Upper lobe of left lung (tissue), 6 donors: ENCODE measurements at places on chromosomes 11 and 22. TPM values are rescaled to one million over a fixed set of nuclear protein-coding genes. Genes with fewer than 3 reads are reported as not detected.

The HBE1 gene
- not detected for total RNA-seq

DNA sequence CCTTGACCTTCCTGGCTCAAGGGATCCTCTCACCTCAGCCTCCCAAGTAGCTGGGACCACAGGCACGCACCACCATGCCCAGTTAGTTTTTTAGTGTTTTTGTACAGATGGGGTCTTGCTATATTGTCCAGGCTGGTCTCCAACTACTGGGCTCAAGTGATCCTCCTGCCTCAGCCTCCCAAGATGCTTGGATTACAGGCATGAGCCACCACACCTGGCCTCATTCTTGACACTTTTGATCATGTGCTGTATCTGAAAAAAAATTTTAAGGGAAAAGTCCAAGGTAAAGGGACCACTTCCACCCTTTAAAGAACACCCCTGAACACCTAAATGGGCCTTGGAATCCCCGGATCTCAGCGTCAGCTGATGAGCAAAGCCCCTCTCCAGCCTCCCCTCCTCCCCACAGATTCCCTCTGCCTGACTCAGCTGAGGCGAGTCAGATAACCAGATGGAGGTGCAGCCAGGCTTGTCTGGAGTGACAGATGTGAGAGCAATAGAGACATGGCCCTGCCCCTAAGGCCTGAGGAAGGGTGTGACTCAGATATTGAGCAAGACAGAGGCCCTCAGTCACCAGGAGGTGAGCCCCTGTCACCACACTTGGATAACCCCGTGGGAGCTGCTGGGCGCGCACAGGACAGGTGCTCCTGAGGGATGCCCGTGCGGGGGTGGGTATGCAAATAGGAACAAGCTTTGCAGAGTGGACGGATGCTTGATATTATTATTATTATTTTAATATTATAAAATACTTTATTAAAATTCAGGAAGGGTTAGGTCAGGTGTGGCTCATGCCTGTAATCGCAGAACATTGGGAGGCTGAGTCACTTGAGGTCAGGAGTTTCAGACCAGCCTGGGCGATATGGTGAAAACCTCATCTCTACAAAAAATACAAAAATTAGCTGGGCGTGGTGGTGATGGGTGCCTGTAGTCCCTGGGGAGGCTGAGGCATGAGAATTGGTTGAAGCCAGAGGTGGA lies 5.0 kb upstream of the CCDC88B start:
- no peak overlapping the region for H3K4me3 ChIP-seq
- H3K27me3 ChIP-seq, result no peaks in the 10 kb centered on the region
- H3K4me1 ChIP-seq, result peaks cover 27% of the 10 kb centered on the region
- H3K27ac ChIP-seq, result peak overlapping the region; percentile 41
- peak; percentile 48 for DNase-seq

The OR4S1 gene
- not detected for total RNA-seq

DNA sequence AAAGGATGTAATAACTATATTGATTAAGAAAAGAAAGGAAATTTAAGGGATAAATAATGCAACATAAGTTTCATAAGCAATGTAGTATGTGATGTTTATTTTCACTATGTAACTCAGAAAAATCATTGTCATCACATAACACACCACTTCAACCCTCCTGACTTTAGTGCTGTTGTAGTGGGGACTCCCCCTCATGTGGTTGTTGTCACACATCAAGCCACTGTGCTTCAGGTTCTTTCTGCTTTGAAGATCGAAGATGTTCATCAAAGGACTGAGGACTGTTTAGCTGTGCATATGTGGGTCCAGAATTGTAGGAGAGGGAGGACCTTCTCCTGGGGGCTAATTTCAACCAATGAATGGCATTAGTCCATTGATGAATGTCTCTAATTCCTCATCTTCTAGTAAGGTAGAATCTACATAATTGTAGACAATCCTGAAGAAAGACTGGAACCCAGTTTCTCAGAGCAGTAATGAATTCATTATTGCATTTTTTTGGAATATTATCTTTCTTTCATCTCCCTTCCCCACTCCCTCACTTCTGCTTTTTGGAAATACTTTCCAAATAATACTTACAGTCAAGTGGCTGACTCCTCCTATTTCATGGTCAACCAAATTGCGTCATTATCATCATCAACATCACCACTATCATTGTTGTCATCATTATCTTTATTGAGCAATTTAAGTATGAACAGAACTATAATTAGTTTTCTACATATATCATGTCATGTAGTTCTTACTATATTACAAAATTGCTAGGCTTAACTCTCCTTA lies 9.8 kb upstream of the CARD16 start:
- H3K4me1 ChIP-seq, result no peaks in the 10 kb centered on the region
- no peak for DNase-seq
- H3K4me3 ChIP-seq, result no peak overlapping the region
- no peaks in the 10 kb centered on the region for H3K36me3 ChIP-seq

GRCh38 chr22:37503850-37504249 lies 15.4 kb downstream of the CARD10 start:
- no peaks in the 10 kb centered on the region for H3K36me3 ChIP-seq
- no peak overlapping the region for H3K4me3 ChIP-seq
- peaks cover 53% of the 10 kb centered on the region for H3K4me1 ChIP-seq
- no peaks in the 10 kb centered on the region for H3K27me3 ChIP-seq

GRCh38 chr11:95641495-95641894 lies 148.1 kb downstream of the FAM76B start:
- H3K4me1 ChIP-seq, result peaks cover 5% of the 10 kb centered on the region
- H3K27ac ChIP-seq, result no peak overlapping the region
- no peaks in the 10 kb centered on the region for H3K36me3 ChIP-seq
- no peak overlapping the region for H3K4me3 ChIP-seq

The CCDC116 gene
- total RNA-seq, result 1.4 TPM

- no peaks in the 10 kb centered on the region for H3K27me3 ChIP-seq
- H3K36me3 ChIP-seq, result no peaks in the 10 kb centered on the region
- H3K4me3 ChIP-seq, result no peak overlapping the region
These were observed 10.4 kb downstream of the F2 start for GRCh38 chr11:46729110-46730027.

DNA sequence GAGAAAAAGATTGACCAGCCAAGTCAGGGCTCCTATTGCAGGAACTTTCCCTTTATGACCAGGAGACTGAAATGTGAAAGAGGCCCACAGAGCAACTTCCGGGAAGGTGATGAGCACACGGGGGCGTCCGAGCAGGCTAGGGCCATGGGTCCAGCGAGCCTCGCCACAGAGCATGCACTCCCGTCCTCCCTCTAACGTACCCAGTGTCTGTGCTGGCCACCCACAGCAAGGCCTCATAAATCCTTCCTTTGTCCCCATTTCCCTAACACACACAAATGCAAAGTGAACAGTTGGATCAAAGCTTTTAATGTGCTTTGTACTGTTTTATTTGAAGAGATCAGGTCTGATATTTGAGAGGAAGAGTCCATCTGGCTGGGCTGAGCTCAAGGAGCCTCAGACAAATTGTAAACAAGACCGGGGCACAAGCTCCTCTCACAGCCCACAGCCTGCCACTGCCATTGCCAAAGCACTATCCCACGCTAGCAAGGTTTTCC lies 44.3 kb downstream of the BLID start:
- no peak for DNase-seq
- H3K4me3 ChIP-seq, result no peak overlapping the region
- H3K27ac ChIP-seq, result no peak overlapping the region
- H3K27me3 ChIP-seq, result no peaks in the 10 kb centered on the region

- peak overlapping the region; percentile 99 for H3K27ac ChIP-seq
- H3K4me1 ChIP-seq, result peaks cover 32% of the 10 kb centered on the region
- H3K27me3 ChIP-seq, result no peaks in the 10 kb centered on the region
- peak overlapping the region; percentile 72 for H3K4me3 ChIP-seq
These were observed 2.3 kb downstream of the PCF11 start for GRCh38 chr11:83158965-83159901.

GRCh38 chr11:106132582-106133354 lies 55.3 kb downstream of the AASDHPPT start:
- no peak overlapping the region for H3K4me3 ChIP-seq
- H3K4me1 ChIP-seq, result no peaks in the 10 kb centered on the region
- no peaks in the 10 kb centered on the region for H3K36me3 ChIP-seq
- no peaks in the 10 kb centered on the region for H3K27me3 ChIP-seq

DNA sequence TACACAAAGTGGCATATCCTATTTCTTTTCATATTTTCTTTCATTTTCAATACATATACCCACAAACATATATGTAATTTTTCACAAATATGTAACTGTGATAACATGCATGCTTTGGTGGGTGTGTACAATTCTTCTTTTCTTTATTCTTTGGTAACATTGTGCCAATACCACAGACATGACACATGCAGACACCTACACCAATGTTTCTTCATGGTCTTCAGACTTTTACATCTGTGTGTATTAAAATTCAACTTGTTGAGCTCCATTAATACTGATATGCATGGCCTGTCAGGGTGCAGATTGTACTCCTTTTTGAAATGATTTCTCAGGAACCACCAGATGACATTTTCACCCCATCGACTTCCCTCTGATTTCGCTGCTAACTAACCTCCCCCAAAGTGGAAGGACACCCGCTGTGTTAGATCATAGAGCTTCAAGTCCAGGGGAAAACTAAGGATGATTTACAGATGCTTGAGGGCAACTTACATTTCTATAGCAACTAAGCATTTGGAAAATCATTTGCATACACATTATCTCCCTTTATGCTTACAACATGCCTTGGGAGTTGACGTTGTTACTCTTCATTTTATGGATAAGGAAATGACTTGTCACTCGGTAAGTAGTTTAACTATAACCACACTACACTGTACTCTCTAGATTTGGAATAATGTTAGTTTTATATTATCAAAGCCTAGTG lies 10.5 kb upstream of the PANX3 start:
- no peaks in the 10 kb centered on the region for H3K27me3 ChIP-seq
- no peak for DNase-seq
- no peaks in the 10 kb centered on the region for H3K4me1 ChIP-seq
- no peak overlapping the region for H3K4me3 ChIP-seq

DNA sequence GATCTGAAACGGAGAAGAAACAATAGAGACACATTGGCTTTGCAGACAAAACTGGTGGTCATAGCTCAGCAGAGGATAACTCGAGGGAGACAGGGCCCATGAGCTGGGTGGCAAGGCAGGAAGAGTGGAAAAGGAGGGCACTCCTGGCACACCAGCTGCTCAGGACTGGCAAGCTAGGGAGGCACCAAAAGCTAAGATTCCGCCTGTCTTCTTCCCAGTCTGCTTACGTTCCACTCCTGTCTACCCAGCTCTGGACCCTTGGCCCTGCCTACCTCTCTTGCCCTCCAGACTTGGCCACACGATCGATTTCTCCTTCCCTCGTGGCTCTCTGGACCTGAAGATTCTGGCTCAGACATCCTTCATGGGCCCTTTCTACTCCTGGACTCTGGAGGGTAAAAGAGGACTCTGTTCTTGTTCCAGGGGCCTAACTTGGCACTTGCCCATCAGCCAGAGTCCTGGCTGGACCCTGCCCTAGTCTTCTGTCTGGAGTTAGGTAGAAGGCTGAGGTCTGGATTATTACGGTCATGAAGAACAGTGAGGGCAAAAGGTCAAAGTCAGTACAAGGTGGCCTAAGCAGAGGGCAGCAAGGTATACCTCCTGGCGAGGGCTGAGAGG lies 115.2 kb upstream of the PITPNB start:
- no peaks in the 10 kb centered on the region for H3K27me3 ChIP-seq
- H3K36me3 ChIP-seq, result no peaks in the 10 kb centered on the region
- peak overlapping the region; percentile 63 for H3K27ac ChIP-seq

The C22orf31 gene
- total RNA-seq, result not detected

DNA sequence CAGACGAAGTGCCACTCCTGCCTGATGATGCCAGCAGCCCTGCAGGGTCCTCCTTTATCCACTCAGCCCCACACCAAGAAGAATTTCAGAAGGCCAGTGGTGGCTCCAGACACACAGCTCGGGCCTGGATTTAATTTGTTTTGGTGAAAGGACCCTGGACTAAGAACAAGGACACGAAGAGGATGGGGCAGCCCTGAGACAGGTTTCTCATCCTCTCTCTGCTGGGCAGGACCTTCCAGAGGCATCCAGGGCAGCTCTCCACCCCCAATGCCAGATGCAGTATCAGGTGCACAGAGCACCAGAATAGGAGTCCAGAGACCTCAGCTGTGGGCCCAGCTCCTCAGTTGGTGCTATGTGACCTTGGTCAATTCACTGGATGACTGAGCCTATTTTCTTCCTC lies 72.0 kb downstream of the TRIM29 start:
- H3K4me3 ChIP-seq, result no peak overlapping the region
- DNase-seq, result no peak
- no peak overlapping the region for H3K27ac ChIP-seq
- H3K27me3 ChIP-seq, result no peaks in the 10 kb centered on the region

- no peak overlapping the region for H3K4me3 ChIP-seq
- DNase-seq, result no peak
- H3K27ac ChIP-seq, result no peak overlapping the region
- peaks cover 36% of the 10 kb centered on the region for H3K36me3 ChIP-seq
- no peaks in the 10 kb centered on the region for H3K27me3 ChIP-seq
These were observed 32.3 kb downstream of the AMOTL1 start for GRCh38 chr11:94800414-94800813.

GRCh38 chr22:21672107-21672629 lies 6.4 kb downstream of the PPIL2 start:
- H3K4me3 ChIP-seq, result no peak overlapping the region
- no peak overlapping the region for H3K27ac ChIP-seq
- no peak for DNase-seq
- H3K27me3 ChIP-seq, result no peaks in the 10 kb centered on the region

The ART1 gene
- not detected for total RNA-seq

DNA sequence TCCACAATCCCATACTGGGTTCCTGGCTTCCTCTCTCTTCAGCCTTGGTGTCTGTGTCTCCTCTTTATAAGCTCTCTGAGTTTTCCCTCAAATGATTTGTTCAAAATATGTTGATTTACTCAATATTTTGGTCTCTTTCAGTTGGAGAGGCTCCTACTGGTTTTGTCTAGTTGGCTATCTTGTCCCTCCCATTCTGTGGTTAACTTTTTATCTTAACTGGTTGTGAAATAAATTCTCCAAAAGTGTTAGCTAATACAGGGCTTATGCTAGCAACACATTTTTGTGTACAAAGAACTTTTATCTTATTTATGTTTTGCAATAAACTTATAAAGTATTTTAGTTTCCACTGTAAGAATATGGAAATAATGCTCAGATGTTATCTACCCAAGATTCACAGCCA lies 200.9 kb downstream of the AASDHPPT start:
- H3K27me3 ChIP-seq, result no peaks in the 10 kb centered on the region
- DNase-seq, result no peak

DNA sequence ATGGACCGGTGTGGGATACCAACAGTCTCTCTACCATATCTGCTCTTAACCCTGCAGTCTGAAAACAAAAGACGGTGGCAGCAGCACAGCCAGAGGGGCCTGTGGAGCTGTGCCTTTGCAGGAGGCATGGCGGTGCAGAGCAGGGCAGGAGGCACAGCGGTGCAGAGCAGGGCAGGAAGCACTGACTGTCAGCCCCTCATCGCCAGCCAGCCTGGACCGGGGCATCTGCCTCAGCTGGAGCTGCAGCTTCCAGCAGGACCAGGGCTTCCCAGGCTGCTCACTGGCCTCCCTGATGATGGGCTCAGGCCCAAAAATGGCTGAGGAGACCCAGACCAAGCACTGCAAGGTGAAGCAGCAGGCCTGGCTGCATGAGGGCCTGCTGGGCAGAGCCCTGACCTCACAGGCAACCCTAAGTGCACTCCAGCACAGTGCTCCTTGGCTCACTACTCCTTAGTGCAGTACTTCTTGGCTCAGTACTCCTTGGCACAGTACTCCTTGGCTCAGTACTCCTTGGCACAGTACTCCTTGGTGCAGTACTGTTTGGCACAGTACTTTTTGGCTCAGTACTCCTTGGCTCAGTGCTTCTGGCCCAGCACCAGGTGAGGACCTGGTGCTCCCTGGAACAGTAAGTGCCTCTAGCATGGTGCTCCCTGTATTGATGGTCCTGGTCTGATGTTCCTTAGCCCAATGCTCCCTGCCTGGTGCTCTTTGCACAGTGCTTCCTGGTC lies 78.0 kb downstream of the DHCR7 start:
- H3K4me1 ChIP-seq, result no peaks in the 10 kb centered on the region
- DNase-seq, result no peak
- H3K36me3 ChIP-seq, result no peaks in the 10 kb centered on the region
